ENCODE measurements at places on chromosomes 6 and 20.

GRCh38 chr6:130150906-130151305 lies 71.8 kb downstream of the SAMD3 start:
- no peak for DNase-seq

DNA sequence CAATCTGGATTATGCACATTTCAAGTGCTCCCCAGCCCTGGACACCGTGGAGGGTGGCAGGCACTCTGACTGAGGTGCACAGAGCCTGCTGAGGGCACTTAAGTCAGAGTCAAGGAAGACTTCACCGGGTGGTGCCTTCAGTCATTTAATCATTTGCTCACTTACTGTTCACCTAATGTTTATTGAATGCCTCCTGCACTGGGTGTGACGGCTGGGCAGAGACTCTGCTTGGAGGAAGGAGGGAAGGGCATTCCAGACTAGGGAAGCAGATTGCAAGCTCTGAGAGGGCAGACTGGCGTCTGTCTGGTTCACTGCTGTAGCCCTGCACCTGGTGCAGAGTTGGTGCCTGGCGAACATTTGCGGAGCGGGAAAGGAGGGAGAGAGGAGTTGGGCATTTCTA lies 54.2 kb upstream of the FAM83D start:
- no peak for DNase-seq

DNA sequence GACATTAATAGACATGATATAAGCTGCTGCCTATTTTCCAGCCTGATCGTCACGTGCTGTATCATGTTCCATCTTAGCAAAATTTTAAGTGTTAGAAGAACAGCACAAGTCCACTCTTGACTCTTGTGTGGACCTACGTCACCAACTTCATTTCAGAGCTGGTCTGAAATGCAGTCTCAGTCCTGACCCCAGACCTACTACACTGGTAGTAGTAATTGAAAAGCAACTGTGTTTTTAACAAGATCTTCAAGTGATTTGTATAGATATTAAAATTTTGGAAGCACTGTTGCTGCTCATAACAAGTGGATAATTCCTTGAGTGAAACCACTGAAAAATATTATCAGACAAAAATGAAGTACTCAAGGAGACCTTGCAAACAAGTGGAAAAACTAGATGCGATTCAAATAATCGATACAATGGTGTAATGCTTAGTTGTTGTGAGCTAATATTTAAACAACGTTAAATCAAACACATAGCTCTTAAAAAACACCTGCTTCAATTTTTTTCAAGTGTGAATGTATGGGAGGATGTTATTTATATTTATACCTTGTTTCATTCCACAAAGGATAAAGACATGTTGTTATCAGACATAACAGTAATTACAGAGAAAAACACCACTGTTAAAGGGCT lies 110.9 kb upstream of the JAG1 start:
- no peak for DNase-seq

GRCh38 chr6:31784098-31784925 lies 7.2 kb upstream of the VWA7 start:
- no peak for DNase-seq

GRCh38 chr20:47309806-47310426 lies 46.6 kb downstream of the ZMYND8 start:
- DNase-seq, result no peak

- DNase-seq, result no peak
These were observed 5.8 kb downstream of the TUBB start for GRCh38 chr6:30725713-30726505.
